Cerebellar nuclear complex (tissue), 1 donor: ENCODE measurements at places on chromosomes 6 and 20.

GRCh38 chr6:158046201-158047126 lies 64.8 kb downstream of the SYNJ2 start:
- DNase-seq: no peak

- DNase-seq: no peak
These were observed 851 bp downstream of the MAVS start for GRCh38 chr20:3847429-3847940.

DNA sequence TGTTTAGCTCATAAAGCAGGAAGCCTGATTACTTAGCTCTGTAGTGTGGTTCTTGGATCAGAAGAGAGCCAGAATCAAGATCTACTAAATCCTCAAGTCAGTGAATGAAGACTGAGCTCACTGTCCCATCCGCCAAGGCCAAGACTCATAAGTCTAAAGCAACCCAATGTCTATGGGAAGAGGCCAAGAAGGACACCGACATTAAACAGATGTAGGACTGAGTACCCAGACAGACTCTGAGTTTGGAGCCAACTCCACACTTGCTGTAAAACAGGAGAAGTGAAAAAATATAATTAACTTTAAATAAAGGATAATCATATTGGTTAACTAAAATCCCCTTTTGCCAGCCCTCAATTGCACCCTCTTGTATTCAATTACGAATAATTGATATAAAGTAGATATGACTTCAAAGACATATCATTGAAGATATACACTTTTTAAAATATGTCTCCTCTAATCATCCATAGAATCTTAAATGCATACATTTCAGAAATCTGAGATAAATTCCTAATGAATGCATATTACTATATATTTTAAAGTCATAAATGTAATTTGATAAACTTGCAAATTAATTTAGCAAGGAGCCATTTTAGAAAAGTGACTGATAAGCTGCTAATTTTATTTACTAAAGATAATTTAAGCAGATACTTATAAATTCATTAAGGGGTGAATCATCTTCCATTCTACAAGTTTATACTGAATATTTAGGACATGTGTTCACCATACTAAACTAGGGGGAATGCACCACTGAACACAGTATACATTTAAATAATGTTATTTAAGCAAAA lies 617.0 kb upstream of the ARID1B start:
- DNase-seq: no peak

GRCh38 chr6:701700-702479 lies 9.0 kb upstream of the EXOC2 start:
- no peak for DNase-seq

DNA sequence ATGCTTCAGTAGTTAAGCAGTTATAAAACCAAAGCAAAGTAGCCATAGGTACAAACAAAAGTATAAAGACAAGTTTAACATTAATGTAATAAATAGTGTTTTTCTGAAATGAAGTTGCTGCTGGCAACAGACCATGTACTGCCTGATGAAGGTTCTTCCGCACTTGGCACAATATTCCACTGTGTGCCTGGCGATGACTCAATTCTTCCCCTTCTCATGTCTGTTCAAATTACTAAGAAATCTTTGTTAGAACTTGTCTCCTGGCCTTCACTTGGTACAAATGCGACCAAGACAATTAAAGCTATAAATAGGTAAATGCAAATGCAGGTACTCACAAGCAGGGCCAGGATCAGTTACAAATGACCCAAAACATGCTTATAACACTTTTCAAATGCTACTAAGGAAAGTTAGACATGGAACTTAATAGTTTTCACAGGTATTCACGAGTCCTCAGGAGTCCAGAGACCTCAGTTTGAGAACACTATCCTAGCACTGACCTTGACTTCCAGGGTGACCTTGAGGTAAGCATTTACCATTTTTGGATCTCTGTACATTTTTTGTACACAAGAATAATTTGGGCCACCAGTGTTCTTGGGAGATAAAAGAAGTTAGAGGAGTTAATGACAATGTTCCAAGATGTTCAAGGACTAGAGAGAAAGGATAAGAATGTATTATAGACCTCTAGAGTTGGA lies 8.1 kb upstream of the DDR1 start:
- DNase-seq: no peak
